Brain microvascular endothelial cell (primary cell): ENCODE measurements at places on chromosomes 12 and 14.
A peak's percentile ranks its signal among the peaks of the same experiment; 100 is the strongest.

- DNase-seq = no peak
These were observed 72.8 kb downstream of the TTC7B start for GRCh38 chr14:90743425-90743824.

- no peak for DNase-seq
These were observed 19.0 kb downstream of the CORO1C start for GRCh38 chr12:108712165-108712924.

DNA sequence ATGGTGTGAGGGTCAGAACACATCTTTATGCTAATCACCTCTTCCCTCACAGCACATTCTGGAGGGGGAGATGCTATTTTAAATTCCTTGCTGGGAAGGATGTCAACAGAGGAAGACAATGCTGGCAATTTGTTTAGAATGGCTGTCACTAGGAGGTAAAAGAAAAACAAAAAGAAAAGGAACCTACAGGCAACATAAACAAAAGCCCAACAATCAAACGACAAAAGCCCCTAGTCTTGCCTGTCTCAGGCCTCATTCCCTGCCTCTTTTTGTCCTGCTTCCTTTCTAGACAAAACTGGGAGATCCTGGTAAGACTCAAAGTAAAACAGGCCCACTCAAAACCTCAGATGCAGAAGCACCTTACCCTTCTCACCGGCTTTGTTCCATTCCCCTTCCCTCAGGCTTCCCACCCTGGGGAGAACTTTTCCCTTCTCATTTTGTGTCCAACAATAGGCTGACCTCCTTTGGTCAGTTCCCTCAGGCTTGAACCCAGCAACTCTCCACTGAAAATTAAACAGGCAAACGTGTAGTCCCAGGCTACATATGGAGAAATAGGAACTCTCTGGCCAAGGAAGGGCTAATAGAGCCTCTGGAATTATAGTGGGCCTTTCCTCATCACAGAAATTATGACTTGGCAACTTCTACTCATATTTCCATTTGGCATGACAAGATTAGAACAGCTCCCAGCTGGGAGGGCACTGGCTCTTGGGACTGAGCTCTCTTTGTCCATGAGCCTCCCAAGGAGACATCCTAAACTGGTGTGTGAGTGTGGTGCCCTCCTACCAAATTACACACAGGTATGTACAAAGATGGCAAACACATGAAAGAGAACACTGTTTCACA, 193.0 kb downstream of the MON2 start:
- DNase-seq = no peak

GRCh38 chr12:67096533-67097318, 172.4 kb upstream of the CAND1 start:
- no peak for DNase-seq

DNA sequence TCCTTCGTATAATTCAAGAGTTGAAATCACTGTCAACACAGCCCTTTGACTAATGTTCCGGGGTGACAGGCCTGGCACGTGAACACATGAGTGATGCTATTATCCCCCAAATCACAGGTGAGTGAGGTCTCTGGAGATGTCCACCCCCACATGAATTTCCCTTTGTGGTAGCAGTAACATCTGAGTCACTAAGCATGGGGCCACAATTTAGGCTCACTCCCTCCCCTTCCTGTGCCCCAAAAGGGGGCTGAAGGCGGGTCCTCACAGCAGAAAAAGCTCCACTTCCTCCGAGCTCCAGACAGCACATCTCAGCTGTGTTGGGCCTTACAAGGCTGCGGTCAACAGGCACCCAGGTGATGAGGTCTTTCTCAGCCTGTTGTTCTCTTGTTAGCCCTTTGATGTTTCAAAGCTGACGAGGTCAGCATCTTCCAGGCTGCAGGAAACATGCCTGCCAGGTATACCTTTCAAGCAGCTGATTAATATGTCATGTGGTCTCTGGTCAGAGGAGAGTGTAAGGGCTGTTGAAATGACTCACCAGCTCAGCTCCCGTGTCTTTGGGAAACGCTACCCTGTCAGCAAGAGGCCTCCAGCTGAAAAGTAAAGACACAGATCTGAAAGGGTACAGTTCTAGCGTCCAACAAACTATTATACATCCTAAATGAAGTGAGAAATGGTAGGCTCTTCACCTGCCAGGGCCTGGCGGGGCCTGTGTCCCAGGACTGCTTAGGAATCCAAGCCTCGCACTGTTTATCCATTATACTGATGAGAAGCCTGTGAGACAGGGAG, 107.3 kb downstream of the ZFP36L1 start:
- DNase-seq = peak; percentile 63

- DNase-seq = no peak
These were observed 71.5 kb downstream of the AACS start for GRCh38 chr12:125136702-125137101.

GRCh38 chr12:26576266-26576665, 256.7 kb downstream of the ITPR2 start:
- no peak for DNase-seq

- no peak for DNase-seq
These were observed 3.3 kb upstream of the C14orf93 start for GRCh38 chr14:23013054-23013748.
